HCEC 1CT (cell line): ENCODE measurements at places on chromosomes 5 and 9.
A peak's percentile ranks its signal among the peaks of the same experiment; 100 is the strongest.

- no peak for DNase-seq
Measured at GRCh38 chr5:141362719-141363118, 1.2 kb upstream of the PCDHGA5 start.

DNA sequence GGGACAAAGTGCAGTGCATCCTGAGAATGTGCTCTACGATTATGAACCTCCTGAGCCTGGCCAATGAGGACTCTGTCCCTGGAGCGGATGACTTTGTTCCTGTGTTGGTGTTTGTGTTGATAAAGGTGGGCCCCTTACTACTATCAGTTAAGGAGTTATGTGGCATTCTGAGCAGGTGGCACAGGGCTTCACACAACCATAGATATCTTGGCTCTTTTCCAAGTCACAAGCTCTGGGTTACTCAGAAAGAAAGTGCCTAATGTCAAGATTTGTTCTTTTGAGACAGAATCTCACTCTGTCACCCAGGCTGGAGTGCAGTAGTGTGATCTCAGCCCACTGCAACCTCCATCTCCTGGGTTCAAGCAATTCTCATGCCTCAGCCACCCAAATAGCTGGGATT lies 99.0 kb downstream of the GAPVD1 start:
- no peak for DNase-seq

DNA sequence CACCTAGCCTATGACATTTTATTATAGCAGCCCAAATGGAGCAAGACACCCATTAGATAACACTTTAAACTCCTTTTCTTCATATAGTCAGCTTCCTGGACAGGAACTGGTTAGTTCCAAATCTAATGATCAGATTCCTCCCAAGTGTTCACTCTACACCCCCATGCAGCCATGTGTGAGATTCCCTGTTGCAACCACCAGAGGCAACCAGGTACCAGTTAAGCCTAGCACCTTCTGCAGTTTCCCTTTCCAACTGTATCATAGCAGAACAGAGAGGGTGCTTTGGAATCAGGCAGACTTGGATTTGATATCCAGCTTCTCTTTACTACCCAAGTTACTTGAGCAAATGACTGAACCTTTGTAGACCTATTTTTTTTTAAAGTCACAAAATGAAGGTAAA lies 296.6 kb upstream of the PCSK5 start:
- DNase-seq: no peak

DNA sequence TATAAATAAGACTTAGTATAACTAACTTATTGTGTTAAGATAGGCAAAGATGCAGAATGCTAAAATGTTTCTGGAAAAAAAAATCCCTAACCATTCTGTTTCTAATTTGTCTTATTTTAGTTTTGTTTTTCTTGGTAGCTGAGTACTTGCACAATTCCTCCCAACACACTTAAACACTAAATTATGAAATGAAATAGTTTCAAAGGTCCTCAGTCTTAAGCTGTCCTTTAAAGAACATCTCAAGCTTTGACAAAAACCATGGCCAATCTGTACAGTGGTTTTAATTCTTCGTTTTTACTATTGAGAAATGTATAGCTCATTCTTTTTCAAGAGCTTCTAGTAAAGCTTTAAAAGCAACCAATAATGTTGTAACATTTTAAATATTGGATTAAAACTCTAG lies 171.5 kb downstream of the EDIL3 start:
- no peak for DNase-seq

DNA sequence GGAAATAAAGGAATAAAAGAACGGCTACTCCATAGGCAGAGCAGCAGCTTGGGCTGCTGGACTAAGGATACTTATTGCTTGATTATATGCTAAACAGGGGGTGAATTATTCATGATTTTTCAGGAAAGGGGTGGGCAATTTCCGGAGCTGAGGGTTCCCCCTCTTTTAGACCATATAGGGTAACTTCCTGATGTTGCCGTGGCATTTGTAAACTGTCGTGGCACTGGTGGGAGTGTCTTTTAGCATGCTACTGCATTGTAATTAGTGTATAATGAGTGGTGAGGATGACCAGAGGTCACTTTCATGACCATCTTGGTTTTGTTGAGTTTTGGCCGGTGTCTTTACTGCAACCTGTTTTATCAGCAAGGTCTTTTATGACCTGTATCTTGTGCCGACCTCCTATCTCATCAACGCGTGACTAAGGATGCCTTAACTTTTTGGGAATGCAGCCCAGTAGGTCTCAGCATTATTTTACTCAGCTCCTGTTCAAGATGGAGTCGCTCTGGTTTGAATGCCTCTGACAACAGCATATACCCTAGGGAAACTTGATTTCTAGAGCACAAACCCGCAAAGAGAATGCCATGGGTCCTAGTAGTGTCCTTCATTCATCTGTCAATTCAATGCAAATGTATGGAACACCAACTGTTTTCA lies 47.8 kb upstream of the PWWP2A start:
- no peak for DNase-seq

DNA sequence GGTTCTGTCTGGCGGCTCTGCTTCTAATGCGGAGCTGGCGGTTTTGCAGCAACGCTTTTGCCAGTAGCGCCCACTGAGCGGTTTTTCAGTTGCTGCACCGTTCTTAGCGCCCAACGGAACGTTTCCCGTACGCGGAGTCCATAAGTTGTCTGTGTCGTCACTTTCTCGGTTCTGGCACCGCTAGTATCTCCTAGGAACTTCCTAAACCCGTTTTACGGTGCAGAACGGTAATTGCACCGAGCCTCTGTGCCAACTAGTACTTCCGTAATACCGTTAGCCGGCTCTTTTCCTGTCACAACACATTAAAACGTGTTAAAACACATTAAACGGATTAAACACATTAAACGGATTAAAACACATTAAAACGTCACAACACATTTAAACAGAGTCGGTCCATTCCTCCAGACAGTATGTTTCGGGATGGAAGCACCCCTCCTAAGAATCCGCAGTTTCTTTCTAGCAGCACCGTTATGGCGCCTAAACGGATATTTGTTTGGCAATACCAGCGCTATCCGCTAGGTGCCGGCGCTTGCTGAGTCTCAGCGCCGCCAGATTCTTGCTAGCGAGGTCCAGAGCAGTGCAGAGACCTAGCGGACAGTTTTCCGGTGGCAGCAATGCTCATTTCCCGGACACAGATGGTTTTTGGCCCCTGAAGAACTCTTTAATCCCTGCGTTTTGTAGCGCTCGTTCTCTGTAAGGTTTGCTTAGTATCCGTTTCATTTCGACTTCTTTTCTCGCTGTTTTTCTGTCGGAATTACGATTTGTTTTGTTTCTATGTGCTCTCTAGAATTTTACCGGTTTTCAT lies 45.4 kb downstream of the ANXA2R start:
- DNase-seq: peak; percentile 94

DNA sequence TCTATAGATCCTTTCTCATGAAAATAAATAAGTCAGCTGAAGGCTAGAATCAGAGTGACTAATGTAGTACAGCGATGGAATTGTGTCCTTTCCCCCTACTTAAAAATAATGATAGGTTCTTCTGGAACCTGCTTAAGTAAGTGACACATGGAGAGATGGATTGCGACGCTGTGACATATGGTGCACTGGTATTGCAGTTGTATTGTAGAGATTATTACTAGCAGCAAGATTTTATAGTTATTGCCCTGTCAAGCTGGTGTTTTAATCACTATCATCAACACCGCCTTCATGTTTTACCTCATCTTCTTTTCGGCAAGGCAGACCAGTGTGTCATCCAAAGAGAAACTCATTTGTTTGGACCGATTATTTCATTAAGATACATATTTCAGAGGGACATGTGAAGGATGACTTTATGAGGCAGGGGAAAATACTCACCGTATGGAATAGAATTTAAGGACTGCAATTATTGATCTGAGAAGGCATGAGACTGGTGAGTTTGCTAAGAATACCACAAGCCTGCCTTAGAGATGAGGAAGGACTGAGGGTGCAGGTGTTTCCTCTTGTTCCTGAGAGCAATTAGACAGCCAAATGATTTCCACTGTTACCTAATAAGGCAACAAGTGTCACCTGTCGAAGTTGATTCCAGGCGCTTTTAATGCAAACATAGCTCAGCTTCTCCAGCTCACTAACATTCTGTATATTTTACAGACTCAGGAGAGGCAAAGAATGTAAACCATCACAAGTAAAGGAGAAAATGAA lies 1855.5 kb downstream of the MAT2B start:
- no peak for DNase-seq

GRCh38 chr9:129383561-129384490 lies 205.8 kb upstream of the IER5L start:
- peak; percentile 17 for DNase-seq

DNA sequence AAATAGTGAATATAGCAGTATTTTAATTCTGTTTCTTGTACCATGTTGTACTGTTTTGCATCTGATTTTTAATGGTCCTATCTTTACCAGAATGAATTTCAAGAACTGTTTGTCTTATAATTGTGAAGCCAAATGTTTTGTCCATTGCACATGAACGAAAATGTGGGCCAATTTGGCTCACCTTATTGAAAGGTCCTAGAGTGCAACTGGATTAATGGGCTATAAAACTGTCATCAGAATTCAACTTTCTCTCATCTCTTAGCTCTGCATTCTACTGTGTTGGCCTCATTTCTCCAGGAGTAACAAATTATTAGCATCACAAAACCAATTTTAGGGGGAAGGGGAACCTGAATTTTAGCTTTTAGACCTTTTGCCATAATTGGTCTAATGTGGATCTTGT lies 179.4 kb upstream of the NUDT12 start:
- DNase-seq: no peak

DNA sequence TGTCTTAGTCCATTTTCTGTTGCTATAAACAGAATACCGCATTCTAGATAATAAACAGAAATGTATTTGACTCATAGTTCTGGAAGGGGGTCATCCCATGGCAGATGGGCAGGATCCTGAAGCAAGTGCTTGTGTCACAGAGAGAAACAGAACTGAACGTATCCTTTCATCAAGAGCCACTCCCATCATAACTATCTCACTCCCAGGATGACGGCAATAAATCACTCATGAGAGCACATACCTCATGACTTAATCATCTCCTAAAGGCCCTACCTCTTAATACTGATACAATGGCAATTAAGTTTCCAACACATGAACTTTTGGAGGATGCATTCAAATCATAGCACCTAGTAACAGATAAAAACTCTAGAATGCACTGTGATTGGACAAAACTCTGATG lies 142.9 kb downstream of the CAMK4 start:
- peak; percentile 77 for DNase-seq

DNA sequence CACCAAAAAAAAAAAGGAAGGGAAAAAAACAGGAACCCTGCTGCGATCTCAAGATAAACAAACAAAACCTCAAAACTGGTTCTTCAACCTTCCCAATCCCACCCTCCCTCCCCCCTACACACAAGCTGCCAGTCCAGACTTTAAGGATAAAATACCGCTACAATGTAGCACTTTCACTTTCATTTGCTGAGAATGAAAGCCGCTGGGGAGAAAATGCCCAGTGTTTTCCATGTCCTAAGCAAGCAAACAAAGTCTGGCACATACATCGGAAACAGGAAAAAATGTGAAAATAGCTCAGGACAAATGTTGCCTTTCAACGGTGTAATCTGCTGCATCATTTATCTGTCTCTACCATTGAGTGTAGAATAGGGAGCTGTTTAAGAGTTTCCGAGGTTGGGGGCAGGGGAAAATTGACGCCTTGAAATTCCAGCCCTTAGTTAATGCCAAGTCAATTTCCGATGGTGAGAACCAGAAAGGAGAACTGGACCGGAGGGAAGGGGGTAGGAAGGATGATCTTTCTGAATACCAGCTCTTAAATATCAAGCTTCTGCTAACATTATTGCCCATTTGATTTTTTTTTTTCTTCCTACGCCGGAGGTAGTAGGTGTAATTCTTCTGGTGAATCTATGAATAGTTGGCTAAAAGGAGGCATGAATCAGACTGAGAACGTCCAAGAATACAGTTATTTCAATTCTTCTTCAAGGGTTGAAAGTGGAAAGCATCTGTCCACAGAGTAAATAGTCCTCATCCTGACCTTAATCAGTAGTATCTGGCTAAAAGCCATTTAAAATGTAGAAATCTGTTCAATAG lies 1.2 kb upstream of the ADAMTS6 start:
- DNase-seq: peak; percentile 55

DNA sequence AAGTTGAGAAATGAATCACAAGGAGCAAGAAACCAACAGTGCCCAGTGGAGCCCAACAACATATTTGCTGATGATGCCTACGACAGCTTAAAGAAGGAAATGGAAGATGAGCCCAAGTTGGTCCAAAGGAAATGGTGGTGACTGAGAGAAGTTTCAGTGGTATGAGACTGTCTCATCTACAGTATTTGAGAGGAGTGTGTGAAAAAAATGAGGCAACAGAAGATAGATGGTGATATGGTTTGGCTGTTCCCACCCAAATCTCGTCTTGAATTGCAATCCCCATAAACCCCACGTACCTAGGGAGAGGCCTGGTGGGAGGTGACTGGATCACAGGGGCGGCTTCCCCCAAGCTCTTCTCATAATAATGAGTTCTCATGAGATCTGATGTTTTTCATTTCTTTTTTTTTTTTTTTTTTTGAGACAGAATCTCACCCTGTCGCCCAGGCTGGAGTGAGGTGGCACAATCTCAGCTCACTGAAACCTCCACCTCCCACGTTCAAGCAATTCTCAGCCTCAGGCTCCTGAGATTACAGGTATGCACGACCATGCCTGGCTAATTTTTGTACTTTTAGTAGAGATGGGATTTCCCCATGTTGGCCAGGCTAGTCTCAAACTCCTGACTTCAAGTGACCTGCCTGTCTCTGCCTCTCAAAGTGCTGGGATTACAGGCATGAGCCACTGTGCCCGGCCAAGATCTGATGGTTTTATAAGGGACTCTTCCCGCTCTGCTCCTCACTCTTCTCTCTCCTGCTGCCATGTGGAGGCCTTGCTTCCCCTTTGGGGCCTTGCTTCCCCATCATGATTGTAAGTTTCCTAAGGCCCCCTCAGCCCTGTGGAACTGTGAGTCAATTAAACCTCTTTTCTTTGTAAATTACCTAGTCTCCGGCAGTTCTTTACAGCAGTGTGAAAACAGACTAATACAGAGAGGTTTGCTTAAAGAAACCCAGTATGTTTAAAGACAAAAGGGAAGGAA lies 30.2 kb downstream of the EFCAB9 start:
- DNase-seq: no peak

- peak; percentile 82 for DNase-seq
Measured at GRCh38 chr9:121944711-121945191, 148.4 kb downstream of the TTLL11 start.

DNA sequence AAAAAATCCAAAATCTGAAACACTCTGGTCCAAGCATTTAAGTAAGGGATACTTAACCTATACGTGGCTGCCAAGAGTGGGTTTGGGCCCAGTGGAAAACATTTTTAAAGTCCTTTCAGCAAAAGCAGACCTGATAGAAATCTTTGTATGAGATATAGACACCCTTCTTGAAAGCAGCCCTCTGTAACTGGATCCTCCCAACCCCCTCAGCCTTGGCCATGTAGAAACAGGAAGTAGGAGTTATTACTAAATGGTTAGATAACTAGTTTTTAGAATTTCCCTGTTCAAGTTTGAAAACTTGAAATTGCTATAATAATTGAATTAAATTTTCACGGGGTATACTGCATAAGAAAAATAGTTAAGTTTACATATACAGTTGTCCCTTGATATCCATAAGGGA lies 111.3 kb upstream of the PCA3 start:
- DNase-seq: peak; percentile 52

- peak; percentile 41 for DNase-seq
Measured at GRCh38 chr5:95084757-95085156, 200.1 kb downstream of the MCTP1 start.
